ENCODE measurements at places on chromosomes 3 and 15.

DNA sequence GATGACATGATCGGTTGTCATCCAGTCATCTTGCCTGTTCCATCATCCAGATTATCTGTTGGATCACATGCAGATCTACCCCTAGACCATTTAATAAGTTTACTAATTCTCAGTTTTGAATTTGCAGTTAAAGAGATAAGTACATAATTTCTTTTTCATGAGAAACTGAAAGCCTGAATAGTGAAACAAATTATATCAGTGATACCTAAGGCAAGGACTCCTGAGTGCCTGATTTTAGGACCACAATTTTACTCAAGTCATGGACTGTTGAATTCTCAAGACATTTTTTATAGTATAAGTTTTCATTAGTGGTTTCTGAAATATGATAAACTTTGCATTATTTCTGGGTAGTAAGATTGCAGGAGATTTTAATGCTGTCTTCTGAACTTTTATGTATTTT lies 13.2 kb downstream of the SIDT1 start:
- DNase-seq: no peak

DNA sequence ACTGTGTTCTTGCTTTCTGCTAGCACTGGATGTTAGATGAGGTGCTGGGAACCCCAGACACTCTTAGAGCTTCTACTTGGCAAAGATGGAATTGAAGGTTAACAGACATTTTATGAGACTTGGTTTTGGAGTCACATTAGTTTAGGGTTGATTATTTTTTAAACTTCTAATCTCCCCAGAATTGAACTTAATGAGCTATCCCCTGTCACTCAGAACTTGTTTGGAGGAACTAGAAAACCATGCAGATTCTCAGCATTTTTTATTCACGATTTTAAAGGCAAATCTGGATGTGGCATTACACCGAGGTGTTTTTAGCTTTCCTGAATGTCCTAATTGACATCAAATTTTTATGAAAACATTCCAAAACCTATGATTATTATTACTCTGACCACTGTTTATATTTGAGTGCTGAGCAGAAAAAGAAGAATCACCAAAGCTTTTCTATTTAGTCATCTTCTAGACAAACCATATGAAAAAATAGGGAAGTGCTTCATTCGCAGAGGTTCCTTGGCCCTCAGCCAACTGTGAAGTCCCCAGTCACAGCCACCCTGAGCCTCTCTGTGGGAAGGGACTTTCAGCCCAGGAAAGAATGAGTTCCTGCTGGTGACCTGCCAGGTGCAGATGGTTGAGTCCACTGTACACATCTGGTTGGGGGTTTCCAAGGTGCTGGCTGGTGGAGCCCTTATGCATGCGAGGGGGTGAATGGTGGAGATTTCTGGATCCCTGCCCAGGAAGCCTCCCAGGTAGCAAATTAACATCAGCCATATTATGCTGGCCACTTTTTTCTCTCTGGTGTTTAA lies 196.0 kb upstream of the TOPAZ1 start:
- peak; percentile 90 for DNase-seq

GRCh38 chr3:15345066-15345607 lies 12.8 kb upstream of the SH3BP5 start:
- peak; percentile 53 for DNase-seq

GRCh38 chr15:50879016-50879617 lies 29.4 kb upstream of the AP4E1 start:
- peak; percentile 43 for DNase-seq

DNA sequence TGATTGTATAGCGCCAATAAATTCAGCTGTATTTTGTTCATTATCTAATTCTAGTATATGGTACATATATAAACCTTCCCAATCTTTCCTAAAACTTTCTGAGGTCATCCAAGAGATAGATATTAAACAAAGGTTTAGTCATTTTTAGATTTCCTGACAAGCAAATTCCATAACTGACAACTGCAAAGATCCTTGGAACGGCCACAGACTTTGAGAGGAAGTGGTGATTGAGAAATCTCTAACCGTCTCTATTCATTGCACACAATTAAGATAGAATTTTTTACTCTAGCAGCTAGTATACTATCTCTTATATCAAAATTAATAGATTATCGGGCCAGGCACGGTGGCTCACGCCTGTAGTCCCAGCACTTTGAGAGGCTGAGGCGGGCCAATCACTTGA lies 4.7 kb downstream of the CSNK1G1 start:
- DNase-seq: no peak

GRCh38 chr3:8560366-8561007 lies 58.9 kb downstream of the LMCD1 start:
- no peak for DNase-seq

DNA sequence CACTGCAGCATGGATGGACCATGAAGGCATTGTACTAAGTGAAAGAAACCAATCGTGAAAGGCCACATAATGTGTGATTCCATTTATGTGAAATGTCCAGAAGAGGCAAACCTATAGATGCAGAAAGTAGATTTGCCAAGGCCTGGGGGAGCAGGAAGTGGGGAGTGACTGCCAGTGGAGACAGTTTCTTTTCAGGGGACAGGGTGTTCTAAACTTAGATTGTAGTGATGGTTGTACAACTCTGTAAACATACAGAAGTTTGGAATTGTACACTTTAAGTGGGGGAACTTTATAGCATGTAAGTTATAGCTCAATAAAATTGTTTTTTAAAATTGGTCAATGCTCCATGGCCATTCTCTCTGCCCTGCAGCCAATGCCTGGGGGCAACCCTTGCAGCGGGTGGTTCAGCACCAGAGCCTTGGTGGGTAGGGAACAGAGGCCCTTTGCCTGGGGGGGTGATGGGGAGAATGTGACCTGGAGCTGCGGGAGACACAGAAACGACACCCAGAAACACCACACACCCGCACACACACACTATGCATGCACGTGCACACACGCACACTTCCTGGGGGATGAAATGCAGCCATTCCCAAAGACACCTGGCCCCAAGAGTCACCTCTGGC lies 43.1 kb downstream of the DNAJB8 start:
- no peak for DNase-seq

GRCh38 chr15:80141916-80142598 lies 10.7 kb upstream of the FAH start:
- DNase-seq: no peak

DNA sequence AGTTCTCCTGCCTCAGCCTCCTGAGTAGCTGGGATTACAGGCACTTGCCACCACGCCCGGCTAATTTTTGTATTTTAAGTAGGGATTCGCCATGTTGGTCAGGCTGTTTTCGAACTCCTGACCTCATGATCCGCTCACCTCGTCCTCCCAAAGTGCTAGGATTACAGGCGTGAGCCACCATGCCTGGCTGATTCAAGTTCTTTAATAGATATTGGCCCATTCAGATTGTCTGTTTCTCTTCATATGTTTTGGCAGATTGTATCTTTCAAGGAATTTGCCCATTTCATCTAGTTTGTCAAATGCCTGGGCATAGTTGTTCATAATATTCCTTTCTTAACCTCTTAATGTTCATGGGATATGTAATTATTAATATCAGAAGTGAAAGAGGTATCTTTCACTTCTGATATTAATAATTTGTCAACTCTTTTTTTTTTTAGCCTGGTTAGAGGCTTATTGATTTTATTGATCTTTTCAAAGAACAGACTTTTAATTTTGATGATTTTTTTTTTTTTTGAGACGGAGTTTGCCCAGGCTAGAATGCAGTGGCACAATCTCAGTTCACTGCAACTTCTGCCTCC lies 40.2 kb upstream of the ZFAND6 start:
- DNase-seq: no peak

DNA sequence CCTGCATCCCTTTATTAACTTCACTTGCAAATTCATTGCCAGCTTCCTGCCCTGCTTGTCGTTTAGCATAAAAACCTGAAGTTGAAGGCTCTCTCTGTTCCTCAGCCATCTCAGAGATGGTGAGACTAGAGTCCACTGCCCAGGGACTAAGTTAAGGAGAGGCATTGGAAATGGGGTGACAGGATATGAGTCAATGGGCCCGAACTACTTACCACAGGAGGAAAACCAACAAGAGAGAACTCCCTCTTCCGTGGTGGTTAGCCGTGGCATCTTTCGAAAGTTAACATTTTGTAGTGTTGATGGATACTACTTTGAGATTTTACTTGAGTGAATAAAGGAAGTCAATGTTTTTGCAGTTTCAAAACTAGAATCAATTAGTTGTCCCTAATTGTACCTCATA lies 65.3 kb downstream of the LRTM1 start:
- DNase-seq: no peak

GRCh38 chr3:15703346-15703745 lies 94.4 kb downstream of the ANKRD28 start:
- no peak for DNase-seq

- DNase-seq: peak; percentile 92
Observed at GRCh38 chr3:4978966-4979427, 240 bp upstream of the BHLHE40 start.

GRCh38 chr3:151962912-151963311 lies 89.5 kb downstream of the SUCNR1 start:
- DNase-seq: no peak

GRCh38 chr3:98333989-98334606 lies 19.6 kb upstream of the OR5K4 start:
- DNase-seq: peak; percentile 61

DNA sequence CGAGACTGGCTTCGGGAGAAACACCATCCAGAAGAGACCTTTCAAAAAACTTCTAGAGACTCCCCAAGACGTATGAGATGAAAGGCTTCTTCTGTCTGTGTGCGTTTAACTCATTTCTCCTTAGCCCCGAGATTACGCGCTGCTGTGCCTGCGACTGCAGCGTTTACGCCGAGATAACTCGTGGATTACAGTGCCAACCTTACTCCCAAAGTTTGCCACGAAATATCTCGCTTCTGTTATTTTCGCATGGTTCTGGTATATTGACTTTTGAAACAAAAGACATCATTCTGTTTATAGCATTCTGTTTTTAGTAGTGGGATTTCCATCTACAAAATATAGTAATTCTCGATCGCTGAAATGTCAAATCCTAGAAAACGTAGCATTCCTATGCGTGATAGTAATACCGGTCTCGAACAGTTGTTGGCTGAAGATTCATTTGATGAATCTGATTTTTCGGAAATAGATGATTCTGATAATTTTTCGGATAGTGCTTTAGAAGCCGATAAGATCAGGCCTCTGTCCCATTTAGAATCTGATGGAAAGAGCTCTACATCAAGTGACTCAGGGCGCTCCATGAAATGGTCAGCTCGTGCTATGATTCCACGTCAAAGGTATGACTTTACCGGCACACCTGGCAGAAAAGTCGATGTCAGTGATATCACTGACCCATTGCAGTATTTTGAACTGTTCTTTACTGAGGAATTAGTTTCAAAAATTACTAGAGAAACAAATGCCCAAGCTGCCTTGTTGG lies 467 bp downstream of the PGBD4 start:
- no peak for DNase-seq

- DNase-seq: no peak
Observed at GRCh38 chr3:111519178-111519855, 22.7 kb upstream of the CD96 start.

- no peak for DNase-seq
Observed at GRCh38 chr3:74003734-74004133, 379.0 kb upstream of the PDZRN3 start.

DNA sequence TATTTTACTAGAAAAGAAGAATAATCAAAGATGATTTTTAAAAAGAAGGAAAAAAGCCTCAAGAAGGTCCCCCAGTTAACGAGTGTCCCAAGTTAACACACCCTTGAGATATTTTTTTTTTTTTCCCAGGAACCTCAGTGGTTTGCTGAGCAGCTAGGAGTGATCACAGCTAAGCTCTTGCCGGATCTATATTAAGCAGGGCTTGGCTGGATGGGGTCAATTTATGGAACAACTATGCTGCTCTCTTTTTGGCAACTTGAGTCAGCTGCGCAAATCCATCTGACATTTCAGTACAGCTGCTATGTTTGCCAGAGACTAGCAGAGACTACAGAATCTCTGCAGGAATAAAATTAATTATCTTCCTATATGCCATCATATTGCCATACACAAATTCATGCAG lies at the start of gene LMOD3:
TSS of gene LMOD3 (minus strand) at position 193 of the 400 bp plus-strand sequence. CDS start 209 bp downstream, outside the sequence.
- no peak for DNase-seq

DNA sequence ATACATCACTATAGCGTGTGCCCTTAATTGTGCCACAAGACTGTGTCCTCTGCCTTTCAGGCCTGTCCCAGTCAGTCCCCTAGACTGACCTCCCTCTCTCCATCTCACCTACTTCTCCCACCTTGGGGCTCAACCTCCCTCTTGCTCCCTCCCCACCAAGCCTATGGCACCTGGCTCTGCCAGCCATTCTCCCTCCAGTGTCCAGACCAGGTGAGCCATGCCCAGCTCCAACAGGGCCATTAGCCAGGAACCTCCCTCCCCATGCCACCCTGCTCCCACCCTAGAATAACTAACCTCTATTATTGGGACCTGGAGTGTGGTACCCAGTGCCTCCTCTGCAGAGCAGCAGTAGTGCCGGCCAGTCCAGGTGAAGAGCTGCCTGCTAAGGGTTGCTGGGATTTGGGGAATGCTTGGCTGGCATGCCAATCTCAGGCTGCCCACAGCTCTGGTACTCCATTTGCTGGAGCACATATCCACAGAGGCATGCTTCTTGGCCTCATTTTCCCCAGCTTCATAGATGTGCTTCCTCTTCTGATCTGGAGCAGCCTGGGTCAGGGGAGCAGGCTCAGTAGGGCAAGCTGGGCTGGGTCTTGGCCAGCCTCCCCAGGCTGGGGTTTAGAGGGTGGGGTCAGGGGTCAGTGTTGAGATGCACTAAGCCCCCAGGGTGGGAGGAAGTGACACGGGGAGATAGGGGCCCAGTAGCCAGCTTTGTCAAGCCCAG lies 38.8 kb downstream of the SAXO2 start:
- no peak for DNase-seq

- no peak for DNase-seq
Observed at GRCh38 chr15:36899696-36900095, 200.7 kb downstream of the MEIS2 start.

DNA sequence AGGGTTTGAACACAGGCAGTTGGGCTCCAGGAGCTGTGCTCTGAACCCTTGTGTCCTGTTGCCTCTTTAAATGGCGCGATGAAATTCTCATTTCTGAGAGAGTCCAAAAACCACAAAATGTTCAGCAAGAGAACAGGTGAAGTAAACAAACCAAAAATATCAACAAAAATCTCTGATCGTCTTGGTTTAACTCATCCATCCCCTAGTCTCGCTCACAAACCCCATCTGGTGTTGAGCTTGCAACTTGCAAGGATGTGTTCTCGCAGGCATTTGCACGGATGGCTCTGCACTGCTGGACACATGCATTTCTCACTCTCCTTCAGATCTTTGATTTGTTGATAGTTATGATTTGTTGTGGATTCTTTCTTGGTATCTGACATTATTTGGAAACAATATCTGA lies 31.1 kb downstream of the FAH start:
- peak; percentile 12 for DNase-seq

- no peak for DNase-seq
Observed at GRCh38 chr3:178300441-178300959, 235.7 kb upstream of the KCNMB2 start.

- no peak for DNase-seq
Observed at GRCh38 chr3:126858887-126859286, 124.0 kb upstream of the PLXNA1 start.

DNA sequence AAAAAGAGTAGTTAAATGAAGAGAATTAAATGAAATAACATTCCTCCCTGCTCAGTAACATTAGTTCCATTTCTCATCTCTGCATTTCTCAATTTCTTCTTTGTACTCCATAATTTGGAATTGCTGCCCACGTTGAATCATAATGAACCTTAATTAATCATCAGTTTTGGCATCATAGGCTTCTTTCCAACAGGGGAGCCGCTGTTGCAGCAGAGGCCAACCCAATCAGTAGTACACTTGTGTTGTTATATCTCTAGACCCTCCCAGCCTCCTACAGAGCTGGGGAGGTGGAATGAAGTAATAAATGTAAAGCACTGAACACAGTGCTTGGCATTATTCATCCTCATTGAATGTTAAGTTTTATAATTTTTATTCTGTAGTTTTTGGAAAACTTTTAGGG lies 240.7 kb downstream of the CHST2 start:
- no peak for DNase-seq

Data from NAMALWA (cell line).